ENCODE measurements at places on chromosomes 4 and X.
A peak's percentile ranks its signal among the peaks of the same experiment; 100 is the strongest.

GRCh38 chr4:123102897-123103471 is 180.6 kb upstream of the NUDT6 start:
- DNase-seq = no peak

- no peak for DNase-seq
Observed at GRCh38 chr4:1404573-1405253, 1.5 kb downstream of the NKX1-1 start.

GRCh38 chr4:83636930-83637329 is 101.0 kb downstream of the GPAT3 start:
- no peak for DNase-seq

- no peak for DNase-seq
Observed at GRCh38 chrX:42366181-42366580, 411.8 kb downstream of the PPP1R2C start.

DNA sequence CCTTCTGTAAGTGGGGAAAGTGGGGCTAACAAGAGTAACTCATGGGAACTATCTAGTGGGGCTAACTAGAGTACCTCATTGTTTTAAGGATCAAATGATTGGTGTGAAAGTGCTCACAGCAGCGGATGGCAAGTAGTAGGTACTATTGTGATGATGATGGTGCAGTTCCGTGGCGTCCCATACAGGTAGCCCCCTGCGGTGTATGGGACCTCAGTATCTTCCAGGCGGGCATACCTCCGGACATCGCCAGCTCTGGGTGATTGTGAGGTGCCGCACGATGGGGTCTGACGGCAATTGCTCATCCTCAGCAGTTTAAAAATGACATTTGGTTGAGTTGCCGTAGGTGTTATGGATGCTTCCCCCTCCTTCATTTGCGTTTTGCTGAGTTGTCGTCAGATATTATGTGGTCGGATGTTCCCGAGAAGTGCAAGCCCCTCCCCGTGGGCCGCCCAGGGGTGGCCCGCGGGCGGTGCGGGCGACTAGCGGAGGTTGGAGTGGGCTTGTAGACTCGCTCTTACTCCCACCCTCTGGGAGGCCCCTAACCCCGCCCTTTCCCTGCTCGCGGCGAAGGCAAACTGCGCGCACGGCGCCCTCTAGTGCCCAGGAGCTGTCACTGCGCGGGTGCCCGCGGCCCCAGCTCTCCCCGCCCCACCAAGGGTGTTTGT is 18.3 kb upstream of the GPR101 start:
- DNase-seq = peak; percentile 46

DNA sequence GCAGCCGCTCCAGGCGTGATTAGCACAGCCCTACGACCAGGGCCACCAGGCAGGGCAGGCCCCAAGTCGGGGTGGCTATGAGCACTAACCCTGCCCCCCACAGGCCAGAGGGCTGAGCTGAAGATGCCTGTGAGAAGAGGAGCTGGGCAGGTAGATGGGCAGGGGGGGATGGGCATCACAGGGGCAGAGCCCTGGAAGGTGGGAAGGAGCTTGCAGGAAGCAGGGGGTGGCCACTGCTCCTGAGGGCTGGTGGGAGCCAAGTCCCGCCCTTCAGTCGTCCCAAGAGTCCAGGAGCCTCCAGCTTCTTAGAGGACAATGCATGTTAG is 7.3 kb upstream of the MXD4 start:
- no peak for DNase-seq

DNA sequence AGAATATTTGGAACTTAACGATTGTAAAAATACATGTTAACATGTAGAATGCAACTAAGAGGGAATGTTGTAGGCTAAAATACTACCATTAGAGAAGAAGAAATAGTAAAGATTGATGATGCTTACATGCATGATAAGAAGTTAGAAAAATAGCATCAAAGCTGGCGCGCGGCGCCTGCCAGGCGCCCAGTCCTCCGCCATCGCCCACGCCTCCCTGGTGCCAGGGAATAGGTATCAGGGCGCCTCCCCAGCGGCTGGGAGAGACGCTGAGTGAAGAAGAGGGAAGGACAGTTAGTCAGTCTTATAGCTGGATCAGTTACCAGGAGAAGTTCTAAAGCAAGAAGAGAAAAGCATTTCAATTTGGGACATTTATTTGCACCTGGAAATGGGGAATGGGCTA is 36.0 kb downstream of the NSUN7 start:
- no peak for DNase-seq

DNA sequence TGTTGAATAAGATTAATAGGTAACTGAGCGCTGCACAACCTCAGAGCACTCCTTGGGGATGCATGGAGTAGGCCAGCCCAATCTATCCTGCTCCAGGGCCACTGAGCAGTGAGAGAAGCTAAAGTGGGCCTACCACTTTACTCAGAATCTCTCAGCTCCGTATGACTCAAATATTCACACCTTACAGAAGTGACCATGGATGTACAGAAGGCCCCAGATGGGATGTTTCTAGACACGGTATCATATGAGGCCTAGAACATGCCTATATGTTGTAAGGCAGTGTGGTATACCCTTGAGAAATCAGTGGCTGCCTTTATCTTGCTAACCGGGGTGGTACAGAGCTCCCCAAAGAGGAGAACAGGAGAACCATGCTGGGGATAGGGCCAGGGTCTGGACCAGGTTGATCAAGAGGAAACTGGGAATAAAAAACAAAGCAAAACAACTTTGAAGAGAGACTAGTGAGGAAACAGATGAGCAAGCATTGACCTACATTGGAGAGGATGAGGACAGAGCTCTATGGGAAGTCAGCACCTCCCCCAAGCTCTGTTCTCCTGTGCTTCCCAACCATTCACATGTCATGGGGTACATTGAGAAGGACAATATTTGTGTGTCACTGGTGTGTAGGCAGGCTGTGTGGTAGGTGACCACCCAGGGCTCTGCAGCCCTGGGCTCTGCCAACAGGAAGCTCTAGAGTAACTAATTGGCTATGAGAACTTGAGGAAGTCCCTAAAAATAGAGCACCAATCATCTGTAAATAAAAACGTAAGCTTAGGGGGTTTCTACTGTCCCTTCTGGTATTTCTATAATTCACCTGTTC is 31.4 kb downstream of the HOPX start:
- DNase-seq = no peak

DNA sequence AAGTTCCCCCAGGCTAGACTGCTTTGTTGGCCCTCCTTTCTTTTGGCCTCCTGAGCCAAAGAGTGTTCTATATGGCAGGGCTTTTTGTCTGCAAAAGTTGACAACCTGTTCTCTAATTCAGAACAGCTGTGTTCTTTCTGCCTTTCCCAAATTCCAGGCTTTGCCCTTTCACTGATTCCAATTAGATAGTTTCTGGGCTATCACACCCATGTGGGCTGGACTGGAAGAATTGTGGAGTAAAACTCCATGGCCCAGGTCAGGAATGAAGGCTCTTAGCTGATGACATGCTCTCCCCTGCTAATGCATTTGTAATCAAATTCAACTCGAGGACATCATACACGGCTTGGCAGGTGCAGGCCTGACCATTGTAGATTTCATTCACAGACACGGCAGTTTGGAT is 19.4 kb downstream of the BMP3 start:
- DNase-seq = no peak

- no peak for DNase-seq
Observed at GRCh38 chr4:169485791-169486742, 126.3 kb downstream of the NEK1 start.

DNA sequence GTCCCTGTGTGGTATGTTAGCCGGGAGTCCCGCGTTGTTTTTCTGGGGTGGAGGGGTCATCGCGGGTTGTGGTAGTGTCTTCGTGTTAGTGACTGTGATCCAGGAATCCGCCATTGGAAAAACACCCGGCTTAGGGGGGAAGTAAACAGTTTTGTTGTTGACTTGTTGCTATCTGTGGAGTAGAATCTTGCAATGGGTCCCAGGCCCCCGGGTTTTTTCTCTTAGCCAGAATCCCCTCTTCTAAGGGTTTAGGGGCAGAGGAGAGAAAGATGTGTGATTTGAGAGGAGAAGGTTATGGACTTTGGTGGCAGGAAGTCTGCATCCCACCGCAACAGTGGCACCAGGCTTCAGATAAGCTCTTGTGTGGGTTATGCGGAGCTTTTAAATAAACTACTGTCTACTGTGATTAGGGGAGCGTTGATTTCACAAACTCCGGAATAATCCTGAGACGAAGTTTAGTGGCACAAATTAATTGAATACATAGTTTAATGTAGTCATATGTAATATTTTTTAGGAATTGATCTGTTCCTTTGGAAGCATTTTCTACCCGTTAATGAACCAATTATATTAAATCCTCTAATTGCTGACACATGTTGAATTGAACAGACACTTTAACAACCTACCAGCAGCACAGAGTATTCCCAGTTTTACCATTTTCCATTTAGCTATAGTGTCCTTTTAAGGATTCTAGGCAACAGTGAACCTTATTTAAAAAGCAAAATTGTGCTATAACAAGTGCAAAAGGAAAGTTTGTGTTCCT is 1.4 kb downstream of the DDX3X start:
- DNase-seq = no peak

GRCh38 chr4:139223682-139224317 is 46.8 kb upstream of the ELF2 start:
- DNase-seq = no peak

DNA sequence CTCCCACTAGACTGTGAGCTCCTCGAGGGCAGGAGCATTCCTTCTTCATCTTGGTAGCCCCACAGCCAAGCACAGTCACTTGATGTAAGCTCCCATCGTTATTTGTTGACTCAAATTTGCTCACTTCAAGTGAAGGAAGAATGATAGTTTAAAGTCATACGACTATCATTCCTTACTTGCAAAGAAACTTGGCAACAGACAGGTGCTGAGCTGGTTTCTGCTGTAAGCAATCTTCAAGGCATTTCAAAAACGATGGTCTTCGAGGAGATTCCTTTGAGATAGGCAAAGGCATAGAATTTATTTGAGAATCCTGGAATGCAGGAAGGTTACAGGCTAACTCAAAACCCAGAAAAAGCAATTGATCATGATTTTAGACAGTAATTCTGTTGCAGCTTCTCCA is 64.8 kb downstream of the QDPR start:
- no peak for DNase-seq

DNA sequence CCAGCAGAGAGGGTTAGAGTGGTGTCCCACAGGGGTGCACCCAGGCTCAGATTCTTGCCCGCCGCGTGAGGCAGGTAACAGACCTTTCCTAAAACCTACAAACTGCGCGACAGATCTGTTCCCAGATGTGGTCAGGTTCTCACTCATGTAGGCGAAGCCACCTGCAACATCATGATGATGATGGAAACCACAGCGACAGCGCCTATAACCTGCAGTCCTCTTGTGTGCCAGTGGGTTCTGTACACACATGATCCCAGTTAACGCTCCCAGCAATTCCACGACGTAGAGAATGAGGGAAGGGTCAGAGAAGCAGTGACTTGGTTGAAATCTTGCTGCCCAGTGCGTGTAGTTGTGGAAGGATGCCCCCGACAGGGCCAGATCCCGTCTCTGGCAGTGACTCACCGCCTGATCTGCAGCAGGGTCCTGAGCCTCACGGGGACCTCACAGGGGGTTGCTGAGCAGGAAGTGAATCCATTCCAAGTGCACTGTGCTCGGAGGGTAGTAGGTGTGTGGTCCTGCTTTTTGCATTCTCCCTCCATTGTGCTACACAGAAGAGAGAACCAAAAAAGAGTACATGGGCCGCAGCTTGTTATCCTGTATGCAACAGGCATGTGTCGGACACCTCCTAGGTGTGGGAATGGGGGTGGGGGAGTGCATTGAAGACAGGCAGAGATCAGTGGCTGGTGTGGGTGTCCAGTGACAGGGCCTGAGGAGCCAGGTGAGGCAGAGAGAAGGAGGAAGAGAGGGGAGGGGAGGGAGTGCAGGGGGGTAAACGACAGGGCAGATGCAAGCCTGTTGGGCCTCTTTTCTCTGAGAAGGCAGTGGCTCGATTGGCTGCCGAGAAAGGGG is 66.6 kb downstream of the MTMR1 start:
- DNase-seq = no peak

GRCh38 chr4:82744284-82744968 is 54.2 kb downstream of the SCD5 start:
- DNase-seq = no peak

GRCh38 chr4:95283320-95283719 is 265.5 kb downstream of the UNC5C start:
- DNase-seq = no peak

DNA sequence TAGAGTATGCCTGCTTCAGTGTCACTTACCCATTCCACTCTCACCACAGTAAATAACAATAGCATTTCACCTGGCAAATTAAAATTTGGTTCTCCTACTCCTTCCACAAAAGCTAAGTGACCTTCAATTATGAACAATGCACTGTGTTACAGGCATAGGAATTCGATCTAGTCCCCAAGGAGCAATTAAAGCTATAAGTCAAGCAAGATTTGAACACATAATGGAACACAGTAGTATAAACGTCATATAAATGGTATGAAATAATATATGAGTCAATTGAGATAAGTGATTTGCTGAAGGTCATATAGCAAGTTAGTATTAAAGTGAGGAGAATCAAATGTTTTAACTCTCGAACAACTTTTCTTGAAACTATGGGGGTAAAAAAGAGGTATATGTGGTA is 65.8 kb downstream of the ARAP2 start:
- DNase-seq = no peak

DNA sequence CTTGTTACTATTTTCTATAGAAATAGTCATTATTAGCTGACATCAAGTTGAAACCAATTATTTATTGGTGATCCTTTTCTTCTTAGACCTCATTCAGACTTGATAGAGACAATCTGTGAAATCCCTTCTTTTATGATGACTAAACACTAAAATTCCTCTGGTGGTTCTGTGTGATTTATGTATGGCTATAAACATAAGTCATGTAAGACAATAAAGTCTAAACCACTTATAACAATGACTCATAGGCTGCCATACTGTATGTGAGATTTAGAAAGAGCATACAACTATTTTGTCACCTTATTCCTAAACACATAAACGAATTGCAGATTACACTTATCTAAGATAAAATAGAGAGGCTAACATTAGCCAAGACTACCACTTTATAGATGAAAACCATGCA is 101.1 kb upstream of the PRR32 start:
- DNase-seq = no peak

DNA sequence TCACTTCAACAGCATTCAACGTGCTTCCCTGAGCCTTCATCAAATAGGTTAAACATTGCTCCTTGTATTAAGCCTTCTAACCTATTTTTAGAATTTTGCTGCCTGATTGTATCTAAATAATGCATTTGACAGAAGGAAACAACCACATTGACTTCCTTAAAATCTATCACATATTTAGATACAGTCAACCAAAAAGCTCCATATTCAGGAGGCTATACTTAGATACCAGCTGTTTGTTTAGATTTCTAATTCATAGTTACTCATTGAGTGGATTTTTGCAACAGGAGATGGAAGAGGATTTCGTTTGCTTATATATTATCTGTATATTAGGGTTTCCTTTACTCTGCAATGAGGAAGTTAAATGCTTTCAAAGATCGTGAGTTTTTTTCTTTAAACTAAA is 241.1 kb upstream of the PPP1R2C start:
- no peak for DNase-seq

GRCh38 chr4:165384598-165384997 is 5.8 kb downstream of the CPE start:
- no peak for DNase-seq

DNA sequence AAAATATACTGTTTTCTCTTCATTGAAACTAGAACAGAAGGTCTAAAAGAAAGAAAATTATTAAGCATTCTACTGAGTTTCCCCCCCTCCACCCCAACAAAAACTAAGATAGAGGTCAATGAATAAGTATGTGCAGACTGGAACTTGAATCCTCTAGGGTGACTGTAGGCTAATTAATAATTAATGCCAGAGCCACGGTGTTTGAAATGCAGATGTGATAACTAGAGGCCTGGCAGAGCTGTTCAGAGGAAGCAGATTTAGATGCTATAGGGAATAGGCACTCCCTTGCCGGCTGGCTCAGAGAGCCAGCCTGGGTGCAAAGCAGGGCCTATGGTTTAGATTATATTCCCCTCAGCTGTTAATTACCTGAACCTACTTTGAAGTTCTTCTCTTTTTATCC is 12.2 kb upstream of the POU3F4 start:
- DNase-seq = no peak

GRCh38 chr4:153294631-153295030 is 49.9 kb upstream of the MND1 start:
- DNase-seq = no peak

Measured in activated CD4-positive, CD25-positive, alpha-beta regulatory T cell treated with anti-CD3 and anti-CD28 coated beads, Interleukin-2, amount 50 U/mL, for 16 hours (primary cell).